ENCODE measurements at places on chromosomes 3 and 15.

GRCh38 chr3:56119575-56120349, 348.5 kb downstream of the ERC2 start:
- DNase-seq, result no peak

DNA sequence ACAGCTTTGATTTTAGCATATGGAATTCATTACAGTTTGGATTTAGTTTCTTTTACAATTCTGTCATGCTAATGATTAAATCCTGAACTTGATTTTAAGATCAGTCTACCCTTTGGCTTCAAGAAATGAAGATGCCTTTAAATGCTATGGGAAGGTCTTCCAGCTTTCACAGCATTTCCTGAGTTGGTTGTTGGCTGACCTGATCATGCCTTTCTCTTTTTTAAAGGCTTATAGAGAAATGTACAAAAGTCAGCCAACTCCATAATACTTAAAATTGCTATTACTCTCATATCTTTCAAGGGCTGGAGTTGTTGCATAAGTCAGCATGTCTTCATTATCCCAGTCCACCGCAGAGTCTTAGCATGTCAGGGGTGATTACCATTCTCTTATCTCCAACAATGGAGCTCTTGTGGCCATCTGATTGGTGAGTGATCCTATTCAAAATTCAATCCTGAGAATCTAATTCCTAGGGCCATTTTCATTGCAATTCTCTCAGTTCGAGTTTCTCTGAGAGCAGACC, 123.8 kb downstream of the GMNC start:
- DNase-seq, result no peak

DNA sequence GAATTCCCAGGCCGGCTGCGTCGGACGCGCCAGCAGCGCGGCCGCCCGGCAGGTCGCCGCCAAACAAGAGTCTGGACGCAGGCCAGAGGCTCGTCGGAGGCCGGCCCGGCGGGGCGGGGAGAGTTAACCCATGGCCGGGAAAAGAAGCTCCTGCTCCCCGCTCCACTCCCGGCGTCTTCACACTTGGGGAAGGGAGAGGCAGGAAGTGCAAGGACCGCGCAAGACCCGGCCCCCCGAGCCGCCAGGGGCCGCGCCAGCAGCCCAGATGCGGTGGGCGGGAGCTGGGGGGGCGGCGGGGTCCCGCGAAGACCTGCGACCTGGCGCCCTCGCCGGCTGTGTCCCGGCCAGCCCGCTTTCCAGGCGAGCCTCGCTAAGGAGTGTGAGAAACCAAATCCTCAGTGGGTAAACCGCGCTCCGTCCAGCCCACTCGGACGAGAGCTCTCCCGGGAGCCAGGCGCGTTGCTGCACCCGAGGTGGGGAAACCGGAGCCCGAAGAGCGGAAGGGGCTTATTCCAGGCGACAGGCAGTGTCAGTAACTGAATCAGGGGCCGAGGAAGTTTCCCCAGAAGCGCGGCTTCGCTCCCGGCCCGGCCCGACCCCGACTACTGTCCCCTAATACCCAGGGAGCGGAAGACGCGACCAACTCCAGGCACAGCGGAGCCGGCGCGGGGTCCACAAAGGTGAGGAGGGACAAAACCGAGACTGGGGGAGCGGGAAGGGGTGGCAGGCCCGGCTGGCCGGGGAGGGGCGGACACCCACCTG, 721 bp downstream of the ADAMTS7 start:
- no peak for DNase-seq

DNA sequence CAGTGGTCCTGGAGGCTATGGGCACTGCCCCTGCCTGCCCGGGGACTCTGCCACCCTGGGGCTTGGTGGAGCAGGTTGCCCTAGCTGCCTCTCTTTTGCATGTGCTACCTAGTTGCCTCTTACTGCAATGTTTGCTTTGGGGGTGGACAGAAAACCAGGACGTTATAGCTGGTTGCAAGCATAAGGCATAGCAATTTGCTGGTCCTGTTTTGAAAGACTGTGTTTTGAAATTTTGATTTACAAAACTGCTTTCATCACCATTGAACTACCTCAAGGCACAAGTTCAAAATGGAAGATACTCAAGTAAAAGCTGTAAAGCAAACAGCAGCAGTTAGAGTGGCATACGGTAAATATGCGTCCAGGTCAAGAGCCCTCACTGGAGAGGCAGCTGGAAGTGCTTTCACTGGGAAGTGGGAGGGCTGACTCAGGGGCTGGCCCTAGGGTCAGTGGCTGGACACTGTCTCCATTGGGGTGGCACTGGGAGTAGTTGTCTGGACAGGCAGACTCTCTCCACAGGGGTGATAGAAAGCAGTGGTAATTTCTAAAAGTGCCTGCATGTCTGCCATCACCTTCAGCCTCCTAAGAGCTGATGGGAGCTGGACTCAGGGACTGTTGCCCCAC, 138.1 kb downstream of the CHDH start:
- DNase-seq, result no peak

DNA sequence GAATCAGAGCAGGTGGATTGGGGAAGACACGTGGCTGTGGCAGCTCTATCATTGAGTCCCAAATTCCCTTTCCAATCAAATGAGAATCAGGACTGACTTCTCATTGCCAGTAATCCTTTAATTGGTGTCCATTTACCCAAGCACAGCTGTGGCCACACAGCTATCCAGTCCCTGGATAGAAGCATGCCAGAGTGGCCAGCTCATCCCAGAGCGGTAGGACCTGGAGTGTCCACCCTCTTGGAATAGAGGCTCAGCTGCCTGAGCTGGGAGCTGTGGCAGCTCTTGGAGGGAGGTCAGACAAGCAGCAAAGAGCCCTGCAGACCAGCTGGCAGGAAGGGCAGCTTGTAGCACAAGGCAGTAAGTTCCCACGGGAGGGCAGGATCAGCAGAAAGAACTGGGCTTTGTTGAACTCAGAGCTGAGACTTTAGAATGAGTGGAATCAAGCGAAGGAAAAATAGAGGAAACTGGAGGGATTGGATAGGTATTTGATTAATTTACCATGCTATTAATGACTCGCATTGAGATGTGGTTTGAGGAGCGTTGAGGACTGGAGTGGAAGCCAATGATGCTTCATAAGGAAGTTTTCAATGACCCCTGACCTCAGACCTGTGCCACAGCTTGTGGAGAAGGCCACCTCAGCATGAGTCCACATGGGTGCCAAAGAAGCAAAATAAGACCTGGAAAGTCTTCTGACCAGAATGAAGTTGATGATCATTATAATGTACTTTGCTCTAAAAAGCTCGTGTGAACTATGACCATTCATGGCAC, 6.9 kb upstream of the ALPK3 start:
- DNase-seq, result no peak

GRCh38 chr3:151085227-151085888, at the start of gene MED12L:
Gene MED12L (plus strand): TSS chr3:151085664. CDS start chr3:151086927, 1,263 bp downstream.
- peak; percentile 94 for DNase-seq
